ENCODE measurements at places on chromosomes 5 and 9. TPM values are rescaled to one million over a fixed set of nuclear protein-coding genes. Genes with fewer than 3 reads are reported as not detected.
A peak's percentile ranks its signal among the peaks of the same experiment; 100 is the strongest.

DNA sequence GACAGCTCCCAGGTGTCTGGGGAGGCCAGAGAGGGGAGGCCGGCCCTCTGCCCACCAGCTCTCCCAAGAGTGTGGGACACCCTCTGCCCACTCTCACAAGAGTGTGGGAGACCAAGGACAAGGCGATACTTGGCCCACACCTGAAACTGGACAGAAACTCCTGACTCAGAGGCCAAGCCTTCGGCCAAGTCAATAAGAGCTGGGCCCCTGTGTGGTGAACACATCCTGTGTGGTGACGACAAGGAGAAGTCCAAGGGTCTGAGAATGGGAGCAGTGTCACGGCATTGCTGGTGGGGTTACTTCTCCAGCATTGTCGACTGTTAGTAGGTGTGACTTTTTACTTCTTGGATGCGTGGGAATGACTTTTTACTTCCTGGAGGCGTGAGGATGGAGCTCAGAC, 14.6 kb upstream of the F2RL1 start:
- DNase-seq = no peak

DNA sequence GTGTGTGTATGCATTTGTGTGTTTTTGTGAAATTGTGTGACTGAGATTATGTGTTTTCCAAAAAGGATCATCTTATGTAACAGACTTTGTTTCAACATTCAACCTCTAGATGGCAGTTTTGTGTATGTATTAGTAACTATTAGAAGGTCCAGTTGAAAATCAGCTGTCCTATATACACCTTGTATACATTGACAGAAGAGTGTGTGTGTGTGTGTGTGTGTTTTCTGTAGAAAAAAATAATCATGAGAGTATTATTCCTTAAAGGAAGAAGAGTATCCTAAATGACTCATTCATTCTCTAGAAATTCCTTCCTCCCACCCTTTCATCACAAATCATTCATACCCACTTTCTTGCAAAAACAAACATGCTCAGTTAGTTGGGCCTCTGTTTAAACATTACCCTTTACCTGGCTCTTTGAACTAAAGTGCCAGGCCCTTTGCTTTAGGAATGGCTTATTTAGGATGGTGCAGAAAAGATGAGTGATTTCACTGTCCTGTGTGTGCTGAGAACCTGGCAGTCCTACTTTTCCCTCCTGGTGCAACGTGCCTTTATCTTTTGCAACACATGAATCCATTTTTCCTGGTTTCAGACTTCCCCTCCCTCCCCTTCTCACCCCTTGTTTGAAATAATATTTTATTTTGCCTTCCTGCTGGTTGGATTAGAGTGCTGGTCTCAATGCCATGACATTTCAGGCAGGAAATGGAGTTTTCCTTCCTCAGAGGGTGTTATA, 152.2 kb downstream of the ARHGAP26 start:
- peak; percentile 49 for DNase-seq

GRCh38 chr5:34487956-34488355, 168.2 kb upstream of the RAI14 start:
- no peak for DNase-seq

- DNase-seq = no peak
Measured at GRCh38 chr5:118988866-118989180, 476 bp upstream of the DTWD2 start.

DNA sequence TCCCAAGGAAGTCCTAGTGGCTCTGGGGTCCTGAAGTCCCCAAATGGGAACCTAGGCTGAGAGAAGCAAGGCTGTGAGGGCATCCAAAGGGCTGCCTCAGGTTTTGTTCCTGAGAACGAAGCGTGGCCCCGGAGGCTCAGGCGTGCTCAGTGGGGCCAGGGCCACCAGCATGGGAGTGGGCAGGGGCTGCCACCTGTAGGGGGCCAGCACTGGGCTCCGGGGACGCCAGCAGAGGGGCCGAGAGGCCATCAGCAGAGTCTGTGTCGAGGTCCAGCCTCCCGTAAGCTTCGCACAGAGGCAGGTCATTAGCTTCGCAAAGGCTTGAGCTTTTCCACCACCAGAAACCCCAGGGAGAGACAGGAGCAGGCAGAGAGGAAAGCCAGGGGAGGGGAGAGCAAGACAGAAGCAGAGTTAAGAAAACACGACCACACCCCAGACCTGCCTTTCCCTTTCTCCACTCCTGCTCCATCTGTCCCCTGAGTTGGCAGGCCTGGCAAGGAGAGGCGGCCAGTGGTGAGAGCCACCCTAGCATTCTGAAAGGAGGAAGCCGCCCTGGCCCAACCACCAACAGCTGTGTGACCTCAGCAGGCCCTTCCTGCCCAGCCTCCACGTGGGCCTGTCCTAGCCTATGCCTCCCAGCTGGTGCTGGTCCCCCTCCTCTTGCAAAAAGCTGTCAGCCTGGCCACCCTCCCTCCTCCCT, 5.5 kb upstream of the SURF6 start:
- DNase-seq = no peak

GRCh38 chr5:75091597-75091996, 39.2 kb upstream of the GCNT4 start:
- no peak for DNase-seq

The FLT4 gene
- total RNA-seq = 0.04 TPM

The PIP5KL1 gene
- total RNA-seq = 0.95 TPM

The SLC25A48 gene
- total RNA-seq = not detected

The SEMA4D gene
- total RNA-seq = 4.8 TPM

The HNRNPK gene
- total RNA-seq = 661 TPM

The SPINK7 gene
- total RNA-seq = not detected

DNA sequence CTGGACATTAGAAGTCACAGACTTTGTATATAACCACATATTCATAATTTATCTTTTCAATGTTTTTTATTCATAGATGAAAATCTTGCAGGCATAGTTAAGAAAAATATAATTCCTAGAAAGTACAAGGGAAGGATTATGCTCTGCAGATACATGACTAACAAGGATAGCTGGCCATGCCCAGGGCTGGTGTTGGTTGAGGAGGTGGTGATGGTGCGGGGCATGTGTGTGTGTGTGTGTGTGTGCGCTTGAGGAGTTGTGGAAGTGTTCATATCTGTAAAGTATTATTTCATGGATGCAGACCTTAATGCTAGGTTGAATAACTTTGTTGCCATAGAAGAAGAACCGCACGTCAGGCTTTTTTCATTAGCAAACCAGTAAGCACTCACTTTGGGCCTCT, 1.3 kb downstream of the S1PR3 start:
- DNase-seq = no peak

The CORO2A gene
- 2.1 TPM for total RNA-seq

Measured in H4 (cell line).